ENCODE measurements at places on chromosomes 6 and 20.

DNA sequence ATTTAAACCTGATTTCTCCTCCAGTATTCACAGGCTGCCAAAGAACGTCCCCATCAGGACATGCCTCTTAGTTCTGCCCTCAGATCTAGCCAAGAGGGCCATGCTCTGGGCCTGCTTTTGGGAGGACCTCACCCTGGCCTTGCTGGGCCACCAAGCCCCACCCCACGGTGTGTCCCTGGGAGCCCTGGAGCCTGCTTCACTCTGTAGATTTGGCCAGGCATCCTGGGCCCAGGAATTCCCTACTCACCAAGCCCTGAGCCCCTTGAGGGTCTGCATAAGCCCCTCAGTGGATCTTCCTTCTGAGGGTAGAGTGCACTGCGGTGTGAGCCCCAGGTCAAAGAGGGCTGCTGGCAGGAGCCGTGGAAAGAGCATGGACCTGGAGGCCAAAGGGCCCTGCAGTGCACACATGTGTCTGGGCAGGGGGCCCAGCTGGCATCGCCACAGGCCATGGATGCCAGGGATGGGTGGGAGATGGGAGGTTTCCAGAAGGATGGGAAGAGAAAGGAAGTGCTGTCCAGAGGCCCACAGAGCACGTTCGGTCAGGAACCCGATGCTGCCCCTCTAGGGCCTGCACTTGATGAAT, 98.0 kb downstream of the DACT2 start:
- DNase-seq, result no peak

DNA sequence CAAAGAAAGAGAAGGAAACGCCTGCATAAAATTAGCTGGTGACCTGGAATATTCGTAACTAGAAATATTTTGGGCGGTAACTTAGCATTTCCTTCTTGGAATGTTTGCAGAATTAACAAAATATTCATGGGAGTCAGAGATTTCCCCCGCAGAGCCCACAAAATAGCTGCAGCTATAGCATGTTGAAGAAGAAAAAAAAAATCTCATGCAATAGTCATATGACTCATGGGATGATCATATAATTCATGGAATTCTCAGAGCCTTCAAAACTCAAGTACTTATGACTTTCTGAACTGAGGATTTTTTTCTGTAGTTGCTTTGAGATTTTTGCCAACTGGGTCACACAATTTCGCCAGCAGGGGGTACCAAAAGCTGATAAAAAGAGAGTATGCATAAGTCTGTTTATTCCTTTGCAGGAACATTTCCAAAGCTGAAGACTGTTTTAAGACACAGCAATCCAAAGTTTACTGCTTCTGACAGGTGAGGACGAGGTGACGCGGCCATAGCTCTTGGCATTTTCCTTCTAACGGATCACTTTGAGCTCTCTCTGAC, 586.0 kb upstream of the CHD6 start:
- DNase-seq, result no peak

DNA sequence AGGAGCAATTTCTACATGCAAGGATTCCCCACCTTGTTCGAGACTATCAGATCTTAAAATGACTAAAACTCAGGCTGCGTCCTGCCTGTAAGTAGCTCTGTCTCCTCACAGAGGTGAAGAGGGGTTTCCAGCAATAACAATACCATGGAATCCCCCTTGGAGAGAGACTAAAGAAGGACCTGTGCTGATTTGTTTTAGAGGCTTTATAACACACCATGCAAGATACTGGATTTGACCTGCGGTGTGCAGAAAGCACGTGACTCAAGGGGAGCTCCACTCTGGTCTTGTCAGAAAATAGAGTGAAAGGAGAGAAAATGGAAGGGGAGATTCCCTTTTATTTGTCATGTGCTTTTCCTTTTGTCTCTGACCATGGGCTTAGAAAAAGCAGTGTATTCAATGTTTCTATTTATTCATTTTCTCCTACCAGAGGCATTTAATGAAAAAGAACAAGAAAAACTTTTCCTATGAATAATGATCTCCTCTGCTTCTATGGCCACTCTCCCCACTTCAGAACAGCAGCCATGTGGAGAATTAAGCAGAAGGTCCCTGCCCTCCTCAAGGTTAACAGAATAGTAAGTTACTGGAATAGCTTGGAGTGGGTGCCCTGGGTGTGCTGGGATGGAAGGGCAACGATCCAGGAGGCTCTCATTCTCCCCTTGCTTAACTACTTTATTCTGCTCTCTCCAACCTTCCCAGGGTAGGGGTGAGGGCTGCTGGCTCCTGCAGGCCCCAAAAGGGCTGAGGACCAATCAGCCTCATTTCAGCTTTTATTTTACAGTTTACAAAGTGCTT, 19.2 kb upstream of the MRPS10 start:
- no peak for DNase-seq

DNA sequence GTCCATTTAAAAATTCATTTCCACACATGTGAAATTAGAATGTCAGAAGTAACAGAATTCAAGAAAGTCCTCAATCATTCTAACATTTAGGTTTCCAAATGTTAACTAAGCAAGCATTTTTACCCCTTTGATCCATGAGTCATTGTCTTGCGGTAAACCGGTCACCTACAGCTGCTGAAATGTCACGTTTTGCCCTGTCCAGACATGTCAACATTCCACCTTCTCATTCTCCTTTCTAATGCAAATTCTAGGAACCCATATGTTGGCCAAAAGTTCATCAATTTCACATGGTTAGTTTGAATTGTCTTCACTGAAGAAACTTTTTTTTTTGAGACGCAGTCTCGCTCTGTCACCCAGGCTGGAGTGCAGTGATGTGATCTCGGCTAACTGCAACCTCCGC, 117.2 kb downstream of the IPCEF1 start:
- DNase-seq, result no peak

GRCh38 chr20:58349570-58349969, 39.5 kb upstream of the VAPB start:
- DNase-seq, result peak; percentile 89

- DNase-seq, result no peak
Measured at GRCh38 chr6:8225113-8225512, 122.8 kb upstream of the EEF1E1 start.

GRCh38 chr6:107154801-107155160, 39.5 kb upstream of the BEND3 start:
- DNase-seq, result no peak

GRCh38 chr6:91664327-91664959, 1077.6 kb upstream of the MAP3K7 start:
- no peak for DNase-seq

GRCh38 chr20:38520261-38520660, 47.6 kb downstream of the RALGAPB start:
- DNase-seq, result no peak
